ENCODE measurements at places on chromosomes 5 and 9.

GRCh38 chr5:56951946-56952691 lies at the start of gene MIER3:
Gene MIER3, minus strand, starts transcription at chr5:56952123. Its CDS starts 21 bp downstream, at chr5:56952102.
- DNase-seq: peak; percentile 67

GRCh38 chr5:114448481-114448880 lies 86.6 kb downstream of the KCNN2 start:
- no peak for DNase-seq

- DNase-seq: no peak
Measured at GRCh38 chr9:89642789-89643188, 38.0 kb downstream of the GADD45G start.

GRCh38 chr5:57340681-57341080 lies 141.9 kb downstream of the ACTBL2 start:
- no peak for DNase-seq

DNA sequence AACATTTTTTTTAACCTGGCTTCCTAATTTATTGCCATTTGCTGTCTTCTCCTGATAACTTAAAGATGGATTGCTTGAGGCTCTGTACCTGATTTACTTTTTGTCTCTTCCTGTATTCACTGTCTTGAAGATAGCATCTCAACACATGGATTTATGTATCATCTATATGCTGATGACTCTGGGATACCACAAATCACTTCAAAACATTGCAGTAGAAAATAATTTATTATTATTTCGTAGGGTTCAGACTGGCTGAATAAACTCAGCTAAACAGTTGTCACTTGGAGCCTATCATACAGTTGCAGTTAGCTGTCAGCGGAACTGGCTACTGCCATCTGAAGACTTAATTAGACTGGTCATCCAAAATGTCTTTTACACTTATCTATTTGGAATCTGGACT lies 1025.2 kb upstream of the CDH18 start:
- DNase-seq: no peak

DNA sequence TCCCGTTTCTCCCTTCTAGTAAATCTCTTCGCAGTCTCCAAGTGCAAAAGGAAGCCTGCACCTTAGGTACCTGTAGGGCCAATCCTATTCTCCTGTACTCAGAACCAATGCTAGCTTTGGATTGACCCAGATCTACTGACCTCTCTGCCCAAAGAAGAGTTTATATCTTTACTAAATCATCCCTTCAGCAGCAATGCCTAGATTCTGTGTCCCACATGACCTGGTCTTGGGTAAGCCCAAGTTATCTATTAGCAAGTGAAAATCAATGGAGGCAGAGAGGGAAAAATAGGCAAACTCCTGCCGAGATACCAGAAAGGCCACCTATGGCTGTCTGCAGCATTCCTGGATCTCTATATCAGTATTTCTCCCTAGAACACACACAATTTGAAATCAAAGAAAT lies 60.0 kb downstream of the SUSD1 start:
- DNase-seq: no peak

GRCh38 chr5:95664204-95664786 lies 17.7 kb downstream of the RFESD start:
- peak; percentile 69 for DNase-seq

DNA sequence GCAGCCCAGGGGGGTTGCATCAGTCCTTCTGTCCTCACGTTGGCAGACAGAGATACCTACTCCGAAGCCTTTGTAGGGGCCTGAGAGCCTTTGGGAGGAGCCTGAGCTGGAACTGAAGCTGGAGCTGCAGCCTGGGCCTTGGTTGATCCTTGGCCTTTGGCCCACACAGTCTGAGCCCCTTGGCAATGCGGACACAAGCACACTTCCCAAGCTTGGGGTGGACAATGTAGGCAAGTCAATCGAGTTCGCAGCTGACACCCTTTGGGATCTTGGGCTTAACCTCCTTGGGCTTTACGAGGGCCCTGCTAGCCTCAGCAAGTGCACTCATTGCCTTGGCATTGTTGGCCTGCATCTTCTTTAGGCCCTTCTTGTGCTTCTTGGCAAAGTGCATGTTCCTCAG lies 5.9 kb downstream of the CSNK1A1 start:
- DNase-seq: no peak

DNA sequence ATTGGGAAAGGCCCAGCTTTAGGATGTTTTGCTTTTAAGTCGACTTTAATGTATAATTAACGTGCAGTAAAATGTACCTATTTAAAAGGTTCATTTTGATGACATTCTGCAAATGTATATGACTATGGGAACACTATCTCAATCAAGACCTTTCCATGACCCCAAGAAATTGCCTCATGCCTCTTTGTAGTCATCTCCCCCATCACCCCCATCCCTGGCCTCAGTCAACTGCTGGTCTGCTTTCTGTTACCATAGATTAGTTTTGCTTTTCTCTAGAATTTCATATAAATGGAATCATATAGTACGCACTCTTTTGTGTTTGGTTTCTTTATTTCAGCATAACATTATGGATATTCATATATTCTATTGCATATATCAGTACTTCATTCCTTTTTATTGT lies 80.7 kb upstream of the C9orf72 start:
- DNase-seq: no peak

DNA sequence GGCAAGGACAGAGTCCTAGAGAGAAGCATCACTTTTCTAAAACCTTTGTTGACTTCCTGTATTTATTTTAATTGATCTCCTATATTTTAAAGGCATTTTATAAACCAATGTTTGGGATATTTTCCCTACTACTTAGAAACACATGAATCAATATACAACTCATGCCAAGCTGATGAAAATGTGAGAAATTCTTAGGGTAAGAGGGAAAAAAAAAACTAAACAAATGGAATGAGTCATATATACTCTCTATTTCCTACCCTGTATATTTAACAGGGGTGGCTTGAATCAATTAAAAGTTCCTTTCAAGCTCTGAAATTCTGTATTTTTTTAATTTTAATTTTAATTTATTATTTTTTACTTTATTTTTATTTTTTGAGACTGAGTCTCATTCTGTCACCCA lies 19.6 kb downstream of the BAAT start:
- DNase-seq: no peak

DNA sequence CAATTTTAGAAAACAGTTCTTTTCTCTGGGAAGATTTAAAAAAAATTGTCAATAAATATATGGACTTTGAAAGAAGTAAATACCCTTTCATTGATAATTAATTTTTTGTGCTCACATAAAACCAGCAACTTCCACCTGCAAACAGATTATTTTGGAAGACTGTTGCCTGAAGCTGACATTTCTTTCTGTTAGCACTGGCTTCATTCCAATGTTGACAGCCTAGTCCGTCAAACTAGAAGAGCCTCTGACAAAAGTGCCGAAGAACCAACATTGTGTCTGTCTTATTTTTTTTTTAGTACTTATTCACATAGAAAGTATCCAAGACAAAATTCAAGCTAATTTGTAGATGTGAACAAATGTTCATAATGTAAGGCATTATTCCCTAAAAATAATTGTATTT lies 108.6 kb upstream of the TMEM161B start:
- no peak for DNase-seq

GRCh38 chr5:15031180-15031579 lies 159.6 kb upstream of the ANKH start:
- no peak for DNase-seq

DNA sequence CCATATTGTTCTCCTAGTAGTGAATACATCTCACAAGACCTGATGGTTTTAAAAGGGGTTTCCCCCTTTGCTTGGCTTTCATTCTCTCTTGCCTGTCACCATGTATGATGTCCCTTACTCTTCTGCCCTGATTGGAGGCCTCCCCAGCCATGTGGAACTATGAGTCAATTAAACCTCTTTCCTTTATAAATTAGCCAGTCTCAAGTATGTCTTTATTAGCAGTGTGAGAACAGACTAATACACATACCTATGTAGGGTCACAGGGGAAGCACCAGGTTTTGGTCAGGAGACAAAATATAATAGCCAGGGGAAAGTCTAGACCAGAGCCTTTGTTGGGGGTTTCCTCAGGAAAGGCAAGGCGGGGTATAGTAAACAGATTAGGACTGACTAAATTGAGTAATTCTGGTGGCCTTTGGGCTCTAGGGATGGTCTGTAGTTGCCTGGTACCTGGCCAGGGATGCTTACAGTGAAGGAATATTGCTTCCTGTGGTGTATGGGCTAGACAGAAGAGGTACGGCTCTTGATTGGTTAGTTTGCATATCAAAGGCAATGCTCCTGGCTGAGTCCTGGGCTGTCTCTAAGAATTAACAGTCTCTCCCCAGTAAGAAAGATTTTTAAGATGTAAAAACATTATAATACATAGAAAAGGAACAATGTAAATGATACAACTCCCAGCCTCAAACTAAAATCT lies 254.5 kb downstream of the ELAVL2 start:
- no peak for DNase-seq

DNA sequence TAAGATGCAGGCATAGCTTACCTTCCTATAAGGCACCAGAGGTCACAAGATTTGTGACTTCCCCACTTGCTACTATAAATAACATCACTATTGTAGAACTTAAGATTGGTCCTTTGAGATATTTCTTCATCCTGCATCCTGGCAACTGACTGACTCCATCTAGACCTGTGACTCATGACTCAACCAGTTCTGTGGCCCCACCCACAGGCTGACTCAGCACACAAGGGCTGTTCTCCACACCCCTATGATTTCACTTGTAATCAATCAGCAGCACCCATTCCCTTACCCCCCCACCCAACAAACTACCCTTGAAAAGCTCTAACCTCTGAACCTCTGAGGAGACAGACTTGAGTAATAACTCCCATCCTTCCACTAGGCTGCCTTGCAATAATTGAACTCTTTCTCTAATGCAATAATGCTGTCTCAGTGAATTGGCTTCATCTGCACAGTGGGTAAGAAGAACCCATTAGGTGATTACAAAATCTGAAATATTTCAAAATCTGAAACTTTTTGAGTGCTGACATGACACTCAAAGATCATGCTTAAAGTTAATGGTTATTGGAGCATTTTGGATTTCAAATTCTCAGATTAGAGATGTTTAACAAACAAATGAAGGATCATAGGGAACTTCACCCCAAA lies 296.7 kb downstream of the ARL15 start:
- peak; percentile 71 for DNase-seq

All from astrocyte of the spinal cord (primary cell).